ENCODE measurements at places on chromosomes 16 and 17.
A peak's percentile ranks its signal among the peaks of the same experiment; 100 is the strongest.

DNA sequence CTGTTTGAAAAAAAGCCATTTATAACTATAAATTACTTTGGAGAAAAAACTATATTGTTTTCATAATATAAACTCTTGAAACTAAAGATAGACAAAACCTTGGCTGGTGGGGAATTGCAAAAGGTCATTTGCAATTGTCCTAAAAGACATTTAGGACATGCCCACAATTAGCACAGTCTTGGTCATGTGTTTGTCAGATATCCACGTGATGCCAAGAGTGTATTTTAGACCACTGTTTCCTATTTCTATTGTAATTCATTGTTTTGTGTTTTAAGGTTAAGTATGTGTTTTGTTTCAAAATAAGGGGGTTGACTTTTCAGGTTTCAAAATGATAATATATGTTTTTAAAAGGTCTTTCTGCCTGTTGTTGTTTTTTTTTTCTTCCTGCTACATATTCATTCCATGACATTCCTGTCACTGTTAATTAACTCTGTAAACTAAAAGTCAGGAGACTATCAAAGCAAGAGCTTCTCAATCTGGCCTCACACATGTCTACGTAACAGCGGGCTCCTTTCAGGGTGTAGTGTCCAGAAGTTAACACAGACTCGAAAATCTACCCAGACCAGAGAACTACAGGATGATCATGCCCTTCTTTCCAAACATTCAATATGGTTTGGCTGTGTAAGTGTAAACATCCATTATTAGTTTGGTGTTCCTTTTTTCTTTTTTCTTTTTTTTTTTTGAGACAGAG is 58.7 kb downstream of the COG7 start:
- no peak for DNase-seq

GRCh38 chr16:73845238-73846006 is 451.2 kb upstream of the PSMD7 start:
- DNase-seq, result no peak

DNA sequence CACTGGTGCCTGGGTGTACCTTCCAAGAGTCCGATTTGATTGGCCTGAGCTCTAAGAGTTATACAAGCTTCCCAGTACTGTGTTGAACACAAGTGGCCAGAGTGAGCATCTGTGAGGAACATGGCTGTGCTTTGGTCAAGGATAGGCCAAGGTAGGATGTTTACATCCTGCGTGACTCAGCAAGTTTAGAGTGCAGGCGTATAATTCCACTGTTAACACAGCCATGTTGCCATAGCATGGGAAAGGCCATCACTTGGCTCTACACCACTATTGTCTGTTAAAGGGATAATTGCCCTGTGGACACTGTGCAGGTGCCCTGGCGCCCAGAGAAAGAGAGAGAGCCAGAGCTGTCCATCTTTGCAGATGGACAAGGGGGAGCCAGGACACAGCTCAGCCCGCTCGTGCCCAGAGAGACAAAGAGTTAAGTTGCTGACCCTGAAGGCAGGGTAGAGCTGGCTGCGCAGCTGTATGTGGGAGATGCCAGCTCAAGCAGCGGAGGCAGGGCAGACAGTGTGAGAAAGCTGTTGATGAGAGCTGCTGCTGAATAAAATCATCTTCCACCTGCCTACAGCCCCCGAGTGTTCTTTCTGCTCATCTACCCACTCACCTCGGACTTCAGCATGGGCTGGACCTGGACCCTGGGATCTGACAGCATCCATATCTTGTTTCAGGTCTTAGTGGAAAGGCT is 11.7 kb downstream of the CFAP52 start:
- no peak for DNase-seq

DNA sequence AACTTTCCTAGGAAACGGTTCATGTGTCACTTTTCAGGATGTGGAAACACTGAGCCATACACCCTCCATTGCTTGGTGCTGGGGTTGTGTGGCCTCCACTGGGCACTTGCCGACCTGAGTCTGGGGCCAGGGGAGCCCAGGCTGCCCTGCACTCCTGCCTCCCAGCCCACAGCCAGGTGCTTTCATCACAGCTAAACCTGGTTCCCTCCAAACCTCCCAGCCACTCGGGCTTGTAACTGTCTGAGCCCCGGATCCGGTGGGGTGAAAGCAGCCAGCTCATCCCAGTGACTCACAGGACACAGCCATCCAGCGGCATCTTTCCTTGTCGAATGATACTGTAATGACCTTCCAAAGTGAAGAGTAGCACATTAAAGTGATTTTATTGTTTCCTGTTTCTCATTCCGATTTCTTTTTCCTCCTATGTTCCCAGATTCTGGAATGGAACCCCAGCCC is 19.8 kb downstream of the CARHSP1 start:
- DNase-seq, result no peak

GRCh38 chr17:61291451-61292285 is 108.0 kb upstream of the TBX2 start:
- no peak for DNase-seq

GRCh38 chr17:53837131-53837530 is 14.4 kb downstream of the KIF2B start:
- no peak for DNase-seq

DNA sequence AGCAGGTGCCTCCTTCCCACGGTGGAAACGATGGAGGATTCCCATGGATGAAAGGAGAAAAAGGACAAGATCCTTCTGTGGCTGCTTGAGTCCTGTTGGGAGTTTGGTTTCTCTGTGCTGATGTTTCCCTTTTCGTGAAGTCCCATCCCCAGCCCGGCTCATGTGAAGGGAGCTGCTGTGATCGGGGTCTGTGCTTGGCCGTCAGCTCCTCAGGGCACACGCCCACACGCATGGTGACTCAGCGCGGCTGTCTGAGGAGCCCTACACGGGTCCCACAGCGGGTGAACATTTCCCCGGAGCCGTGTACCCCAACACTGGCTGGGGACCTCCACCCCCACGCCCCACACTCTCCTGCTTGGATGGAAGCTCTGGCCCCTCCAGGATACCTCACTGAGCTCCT is 44.5 kb upstream of the SSTR5 start:
- no peak for DNase-seq

DNA sequence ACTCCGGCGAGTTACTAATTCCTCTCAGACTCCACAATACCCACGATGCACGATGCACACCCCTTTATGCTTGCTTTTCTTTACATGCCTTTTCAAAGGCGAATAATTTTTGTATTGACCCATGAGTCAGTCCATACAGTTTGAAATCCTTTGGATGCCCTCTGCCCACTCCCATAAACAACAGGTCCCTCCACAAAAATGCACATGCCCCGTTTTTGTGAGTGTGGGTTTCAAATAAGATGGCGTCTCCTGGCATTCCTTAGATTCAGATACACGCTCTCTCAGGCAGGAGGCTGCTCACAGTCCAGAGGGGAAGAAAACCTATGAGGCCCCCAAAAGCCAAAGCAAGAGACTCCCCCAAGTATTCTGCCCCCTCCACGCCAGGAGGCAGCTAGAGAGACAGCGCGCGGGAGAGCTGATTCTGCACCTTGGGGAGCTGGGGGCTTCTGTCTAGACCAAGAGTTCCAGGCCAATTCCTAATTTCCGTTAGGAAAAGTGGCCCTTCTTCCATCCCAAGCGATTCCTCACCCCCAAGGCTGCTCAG is 19.6 kb upstream of the HOXB9 start:
- no peak for DNase-seq

DNA sequence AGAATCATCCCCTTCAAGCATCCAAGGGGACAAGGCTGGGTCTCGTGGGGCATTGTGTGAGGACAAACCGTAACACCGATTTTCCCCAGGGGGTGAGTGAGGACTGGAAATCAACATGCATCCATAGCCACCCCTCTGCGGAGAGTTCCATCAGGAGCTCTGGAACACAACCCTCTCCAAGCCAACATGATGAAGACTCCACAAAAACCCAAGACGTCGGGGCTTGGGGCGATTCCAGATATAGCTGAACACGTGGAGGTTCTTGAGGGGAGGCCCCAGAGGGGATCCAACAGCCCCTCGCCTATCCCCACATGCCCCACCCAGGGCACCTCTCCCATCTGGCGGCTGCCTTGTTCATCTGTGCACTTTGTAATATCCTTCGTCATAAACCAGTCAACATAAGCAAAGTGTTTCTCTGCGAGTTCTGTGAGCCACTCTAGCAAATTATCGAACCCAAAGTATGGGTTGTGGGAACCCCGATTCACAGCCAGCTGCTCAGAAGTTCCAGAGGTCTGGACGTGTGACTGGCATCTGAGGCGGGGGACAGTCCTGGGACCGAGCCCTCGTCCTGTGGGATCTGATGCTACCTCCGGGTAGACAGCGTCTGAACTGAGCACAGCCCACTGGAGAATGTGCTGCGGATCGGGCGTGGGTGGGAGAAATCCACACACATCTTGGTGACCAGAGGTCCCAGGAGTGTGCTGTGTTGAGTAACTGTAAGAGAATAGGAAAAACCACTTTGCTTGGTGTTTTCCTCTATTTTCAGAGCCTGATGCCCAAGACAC is 55.5 kb downstream of the RPH3AL start:
- no peak for DNase-seq

DNA sequence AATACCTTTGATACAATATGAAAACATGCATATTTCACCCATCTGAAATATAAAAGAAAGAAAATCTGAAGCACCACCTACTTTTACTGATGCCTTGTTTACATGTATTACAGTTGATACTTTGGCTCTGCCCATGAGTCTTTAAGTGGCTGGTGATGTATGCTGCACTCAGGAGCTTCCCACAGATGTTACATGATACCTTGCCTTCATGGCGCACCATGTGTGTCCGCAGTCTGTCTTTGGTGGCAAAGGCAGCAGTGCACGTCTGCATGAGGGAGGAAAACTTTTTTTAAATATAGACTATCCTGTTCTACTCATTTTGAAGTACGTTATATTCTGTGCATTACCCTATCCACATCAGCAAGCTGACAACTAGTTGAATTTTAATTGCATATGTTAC is 7.5 kb downstream of the VEZF1 start:
- no peak for DNase-seq

- no peak for DNase-seq
Measured at GRCh38 chr17:73874008-73874720, 229.9 kb upstream of the SDK2 start.

- no peak for DNase-seq
Measured at GRCh38 chr17:1997289-1997926, 27.7 kb downstream of the RTN4RL1 start.

GRCh38 chr16:50765260-50765659 is 23.4 kb downstream of the CYLD start:
- DNase-seq, result peak; percentile 72

DNA sequence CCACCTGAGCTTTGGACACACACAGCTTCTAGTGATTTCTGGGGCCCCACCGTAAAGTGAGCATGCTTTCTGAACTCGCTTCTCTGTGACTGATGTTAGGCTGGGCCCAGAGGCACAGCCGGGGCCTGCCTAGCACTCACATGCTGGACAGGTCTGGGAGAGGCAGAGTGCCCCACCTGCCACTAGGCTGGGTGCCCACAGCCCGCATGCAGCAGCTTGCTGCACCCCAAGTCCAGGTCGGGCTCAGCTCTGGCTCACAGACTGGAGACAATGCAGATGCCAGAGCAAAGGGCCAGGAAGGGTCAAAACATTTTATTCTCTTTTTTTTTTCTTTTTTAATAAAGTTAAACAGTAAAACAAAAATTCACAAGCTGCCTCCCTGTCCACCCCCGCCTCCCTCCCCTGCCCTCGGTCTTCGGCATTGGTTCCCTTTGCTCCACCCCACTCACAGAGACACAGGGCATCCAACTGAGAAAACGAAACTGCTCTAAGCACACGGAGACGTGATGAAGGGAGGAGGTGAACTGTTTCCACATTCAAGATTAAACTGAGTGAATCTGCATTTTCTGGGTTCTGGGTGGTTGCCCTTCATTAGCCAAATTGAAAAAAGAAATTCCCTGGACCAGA is 9.7 kb downstream of the CNP start:
- DNase-seq, result no peak

GRCh38 chr16:23865853-23866252 is 30.1 kb downstream of the PRKCB start:
- no peak for DNase-seq

DNA sequence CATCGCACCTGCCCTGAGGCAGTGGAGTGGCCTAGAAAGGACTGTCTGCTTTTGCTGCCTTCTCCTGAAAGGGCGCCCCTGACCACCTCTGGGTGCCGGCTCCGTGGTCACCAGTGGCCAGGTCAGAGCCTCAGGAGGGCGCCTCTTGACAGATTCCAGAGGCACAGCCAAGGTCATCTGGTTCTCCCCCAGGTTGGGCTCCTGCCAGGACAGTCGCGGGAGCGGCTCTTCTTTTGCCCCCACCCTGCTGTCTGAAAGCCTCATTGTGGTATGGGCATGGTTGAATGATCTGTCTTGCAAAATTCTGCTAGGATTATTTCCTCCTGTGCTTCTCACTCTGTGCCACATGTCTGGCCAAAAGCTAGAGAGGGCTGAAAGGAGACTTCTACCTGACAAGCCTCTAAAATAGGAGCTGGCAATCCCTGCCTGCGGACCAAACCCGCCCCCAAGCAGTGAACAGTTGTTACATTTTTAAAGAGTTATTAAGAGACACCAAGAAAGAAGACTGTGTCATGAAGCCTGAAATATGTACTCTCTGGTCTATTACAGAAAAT is 82.8 kb downstream of the SNX29 start:
- DNase-seq, result no peak

DNA sequence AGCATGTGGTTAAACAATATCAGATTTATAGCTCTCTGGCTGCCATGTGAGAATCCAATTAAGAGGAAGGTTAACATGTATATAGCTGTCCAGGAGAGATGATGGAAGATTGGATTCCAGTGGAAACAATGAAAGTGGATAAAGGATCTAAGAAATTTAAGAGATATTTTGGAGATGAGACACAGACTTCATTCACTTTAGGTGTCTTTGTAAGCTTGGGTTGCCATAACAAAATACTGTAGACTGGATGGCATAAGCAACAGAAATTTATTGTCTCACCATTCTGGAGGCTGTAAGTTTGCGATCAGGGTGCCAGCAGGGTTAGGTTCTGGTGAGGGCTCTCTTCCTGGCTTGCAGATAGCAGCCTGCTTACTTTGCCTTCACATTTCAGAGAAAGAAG is 155.9 kb upstream of the MYOCD start:
- no peak for DNase-seq

- no peak for DNase-seq
Measured at GRCh38 chr17:82952019-82952418, 112.2 kb upstream of the ZNF750 start.

GRCh38 chr16:22312897-22313781 is 15.9 kb downstream of the POLR3E start:
- no peak for DNase-seq

- DNase-seq, result peak; percentile 88
Measured at GRCh38 chr16:88533932-88534637, 36.1 kb upstream of the ZC3H18 start.

DNA sequence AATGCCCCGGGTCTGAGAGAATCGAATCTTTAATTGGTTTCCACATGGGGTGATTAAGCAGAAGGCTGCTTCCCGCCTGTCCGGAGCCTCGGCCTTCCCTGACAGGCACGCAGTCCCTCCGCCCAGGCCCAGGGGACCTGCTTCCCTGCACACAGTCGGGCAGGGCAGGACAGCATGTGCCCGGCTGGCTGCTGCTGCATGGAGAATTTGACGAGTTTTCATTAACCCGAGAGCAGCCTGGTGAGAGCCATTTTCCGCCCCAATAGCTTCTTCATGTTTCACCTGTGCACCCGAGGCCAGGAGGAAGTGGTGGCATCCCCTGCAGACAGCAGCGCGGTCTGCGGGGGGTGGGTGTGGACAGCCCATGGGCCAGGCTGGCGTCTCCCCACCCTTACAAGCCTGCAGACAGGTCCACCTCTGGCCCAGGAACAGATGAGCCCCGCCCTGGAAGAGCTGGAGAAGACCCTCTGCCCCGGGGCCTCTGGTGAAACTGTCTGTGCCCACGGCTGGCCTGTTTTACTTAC is 67.0 kb downstream of the KLHDC4 start:
- peak; percentile 20 for DNase-seq

- DNase-seq, result no peak
Measured at GRCh38 chr16:68490829-68491575, 42.7 kb upstream of the SMPD3 start.

All from activated CD4-positive, alpha-beta T cell treated with anti-CD3 and anti-CD28 coated beads, Interleukin-2, Interleukin-6, amounts not matched to agents 100 ng/mL and 50 ng/mL, durations not matched to agents 16 hours and 8 hours (primary cell).